ENCODE measurements at places on chromosomes 1 and 21. TPM values are rescaled to one million over a fixed set of nuclear protein-coding genes. Genes with fewer than 3 reads are reported as not detected.

DNA sequence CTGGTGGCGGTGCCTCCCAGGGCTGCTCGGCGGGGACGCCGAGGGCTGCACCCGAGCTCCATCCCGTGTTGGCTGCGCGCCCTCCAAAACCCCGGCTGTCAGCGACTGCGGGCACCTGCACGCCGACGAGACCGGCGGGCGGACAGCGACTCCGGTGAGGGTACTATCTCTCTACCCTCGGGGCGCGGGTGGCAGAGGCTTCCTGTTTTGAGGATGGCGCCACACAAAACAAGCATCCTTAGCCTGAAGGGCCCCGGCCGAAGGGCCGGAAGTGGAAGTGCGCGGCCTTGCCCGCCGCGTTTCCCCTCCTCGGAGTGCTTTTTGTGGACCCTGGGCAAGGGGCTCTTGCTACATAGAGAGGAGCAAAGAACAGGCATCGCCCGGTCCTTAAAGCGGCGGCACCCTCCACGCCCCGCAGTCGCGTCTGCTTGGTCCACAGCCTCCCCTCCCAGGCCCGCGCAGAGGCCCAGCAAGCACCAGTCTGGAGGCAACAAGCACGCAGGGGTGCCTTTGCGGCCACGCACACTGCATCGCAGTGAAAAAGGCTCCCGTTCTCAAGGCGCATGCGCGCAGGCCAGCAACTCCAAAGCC is 561 bp upstream of the COQ8A start:
- peak overlapping the region; percentile 82 for H3K4me3 ChIP-seq

GRCh38 chr21:41581592-41582228 is 73.8 kb upstream of the TMPRSS2 start:
- no peaks in the 10 kb centered on the region for H3K36me3 ChIP-seq
- no peaks in the 10 kb centered on the region for H3K4me1 ChIP-seq
- no peak for DNase-seq
- no peak overlapping the region for H3K27ac ChIP-seq

- H3K27me3 ChIP-seq, result no peaks in the 10 kb centered on the region
- peaks cover 5% of the 10 kb centered on the region for H3K4me1 ChIP-seq
- H3K36me3 ChIP-seq, result no peaks in the 10 kb centered on the region
- H3K4me3 ChIP-seq, result no peak overlapping the region
- no peak overlapping the region for H3K27ac ChIP-seq
These were observed 38.8 kb downstream of the DNASE2B start for GRCh38 chr1:84436876-84437655.

- H3K4me3 ChIP-seq, result no peak overlapping the region
- H3K27ac ChIP-seq, result no peak overlapping the region
- peaks cover 22% of the 10 kb centered on the region for H3K27me3 ChIP-seq
These were observed 166.9 kb upstream of the HMGB4 start for GRCh38 chr1:33696962-33697361.

GRCh38 chr1:168554603-168555483 is 11.0 kb upstream of the XCL2 start:
- no peaks in the 10 kb centered on the region for H3K27me3 ChIP-seq
- H3K4me1 ChIP-seq, result no peaks in the 10 kb centered on the region
- no peak for DNase-seq
- H3K4me3 ChIP-seq, result no peak overlapping the region
- H3K36me3 ChIP-seq, result no peaks in the 10 kb centered on the region

Gene FBLIM1
- 49.0 TPM for total RNA-seq

Gene HES5
- 0.33 TPM for total RNA-seq
